ENCODE measurements at places on chromosomes 13 and 19.

DNA sequence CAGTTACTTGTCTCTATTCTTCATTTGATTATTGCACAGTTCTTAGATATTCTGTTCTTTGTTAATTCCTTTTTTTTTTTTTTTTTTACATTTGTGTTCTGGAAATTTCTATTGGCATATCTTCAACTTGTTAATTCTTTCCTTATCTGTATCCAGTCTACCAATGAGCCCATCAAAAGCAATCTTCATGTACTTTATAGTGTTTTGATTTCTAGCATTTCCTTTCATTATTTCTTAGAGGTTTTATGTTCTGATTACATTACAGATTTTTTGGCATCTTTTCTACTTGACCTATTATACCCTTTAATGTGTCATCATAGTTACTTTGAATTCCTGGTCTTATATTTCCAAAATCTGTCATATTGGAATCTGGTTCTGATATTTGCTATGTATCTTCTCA is 2194.8 kb downstream of the PCDH9 start:
- DNase-seq: no peak

DNA sequence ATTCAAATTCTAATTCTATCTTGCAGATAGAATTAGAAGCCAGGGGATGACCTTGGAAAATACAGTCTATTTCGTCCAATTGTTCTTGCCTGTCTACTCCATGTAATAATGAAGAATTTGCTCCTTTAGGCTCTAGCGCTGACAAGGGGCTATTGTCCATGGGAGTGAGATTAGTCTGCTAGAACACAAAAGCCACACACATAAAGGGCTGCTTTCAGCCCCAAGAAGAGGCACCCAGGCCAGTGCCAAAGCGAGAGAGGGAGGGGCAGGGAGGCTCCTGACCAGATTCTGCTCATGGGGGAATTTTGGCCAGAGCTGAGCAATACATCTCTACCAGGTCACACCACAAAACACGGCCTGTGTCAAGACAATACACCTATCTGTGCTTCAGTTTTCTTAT is 1306.9 kb downstream of the UQCRFS1 start:
- no peak for DNase-seq

- peak; percentile 32 for DNase-seq
These were observed 65.3 kb upstream of the ZNF681 start for GRCh38 chr19:23823952-23824389.

DNA sequence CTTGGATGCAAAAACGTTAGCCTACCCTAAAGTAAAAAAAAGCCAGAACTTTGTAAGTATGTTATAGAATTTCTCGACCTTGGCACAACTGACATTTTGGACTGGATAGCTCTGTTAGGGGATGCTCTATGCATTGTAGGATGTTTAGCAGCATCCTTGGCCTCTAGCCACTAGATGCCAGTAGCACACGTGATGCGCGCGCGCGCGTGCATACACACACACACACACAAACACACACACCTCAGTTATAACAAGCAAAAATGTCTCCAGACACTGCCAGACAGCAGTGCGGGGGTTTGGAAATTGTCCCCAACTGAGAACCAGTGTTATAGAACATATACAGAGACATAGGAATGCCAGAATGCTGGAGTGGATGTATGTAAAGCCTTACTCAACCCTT is 17.2 kb downstream of the ZNF226 start:
- DNase-seq: no peak

GRCh38 chr13:84896128-84896527 is 903.1 kb downstream of the SLITRK6 start:
- peak; percentile 47 for DNase-seq

DNA sequence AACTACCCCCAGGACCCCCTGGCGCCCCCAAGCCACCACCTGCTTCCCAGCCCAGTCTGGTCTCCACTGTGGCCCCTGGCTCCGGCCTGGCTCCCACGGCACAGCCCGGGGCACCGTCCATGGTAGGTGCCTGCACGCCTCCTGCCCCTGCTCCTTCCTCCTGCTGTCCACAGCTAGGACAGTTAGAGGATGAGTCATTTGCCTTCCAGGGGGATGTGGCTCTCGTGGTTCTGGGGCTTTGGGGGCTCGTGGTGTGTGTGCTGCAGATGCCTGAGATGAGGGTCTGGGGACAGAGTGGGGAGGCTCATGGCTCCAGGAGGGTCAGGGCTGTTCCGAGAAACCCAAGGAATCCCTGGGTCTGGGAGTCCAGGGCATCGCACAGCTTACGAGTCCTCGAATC is 12.7 kb downstream of the MED25 start:
- DNase-seq: no peak

DNA sequence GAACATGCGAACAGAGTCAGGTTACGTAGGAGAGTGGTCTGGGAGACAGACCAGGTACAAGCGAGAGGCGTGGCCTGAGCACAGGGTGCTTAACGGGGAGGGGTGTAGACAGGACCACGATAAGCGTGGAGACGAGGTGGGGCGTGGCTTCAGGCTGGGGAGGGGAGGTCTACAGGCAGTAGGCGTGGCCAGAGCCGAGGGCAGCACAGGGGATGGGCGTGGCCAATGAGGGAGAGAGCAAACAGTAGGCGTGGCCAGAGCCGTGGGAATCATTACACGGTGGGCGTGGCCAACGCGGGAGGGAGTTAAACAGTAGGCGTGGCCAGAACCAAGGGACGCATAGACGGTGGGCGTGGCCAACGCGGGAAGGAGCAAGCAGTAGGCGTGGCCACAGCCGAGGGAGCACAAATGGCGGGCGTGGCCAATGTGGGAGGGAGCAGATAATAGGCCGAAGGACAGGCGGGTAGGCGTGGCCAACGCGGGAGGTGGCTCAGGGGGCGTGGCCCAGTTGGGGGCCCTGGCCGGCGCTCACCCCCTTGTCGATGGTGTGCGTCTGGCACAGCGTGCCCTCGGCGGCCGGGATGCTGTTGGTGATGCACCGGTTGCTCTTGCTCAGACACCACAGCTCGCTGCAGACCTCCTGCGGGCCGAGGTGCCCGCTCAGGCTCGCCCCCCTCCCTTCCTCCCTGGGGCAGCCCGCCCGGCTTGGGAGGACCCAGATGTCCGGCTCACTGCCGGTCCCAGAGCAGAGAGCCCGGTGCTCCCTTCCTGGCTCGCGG is 15.2 kb upstream of the MYO1F start:
- DNase-seq: peak; percentile 99

DNA sequence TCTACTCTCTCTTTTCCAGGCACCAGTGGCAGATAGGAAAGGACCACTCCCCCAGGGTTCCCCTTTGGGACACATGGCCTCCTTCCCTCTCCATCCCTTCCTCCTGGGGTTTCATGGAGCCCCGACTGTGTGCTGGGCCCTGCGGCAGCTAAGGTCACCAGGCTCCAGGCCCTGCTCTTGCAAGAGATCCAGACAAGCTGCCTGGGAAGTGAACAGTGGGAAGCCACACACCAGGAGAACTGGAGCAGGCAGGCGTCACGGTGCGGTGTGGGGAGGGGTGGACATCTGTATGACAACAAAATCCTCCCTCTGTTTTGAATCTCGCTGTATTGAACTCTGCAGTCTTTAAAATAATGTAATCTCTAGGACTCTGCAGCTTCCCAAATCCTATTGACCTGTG is 330.1 kb downstream of the UQCRFS1 start:
- no peak for DNase-seq

DNA sequence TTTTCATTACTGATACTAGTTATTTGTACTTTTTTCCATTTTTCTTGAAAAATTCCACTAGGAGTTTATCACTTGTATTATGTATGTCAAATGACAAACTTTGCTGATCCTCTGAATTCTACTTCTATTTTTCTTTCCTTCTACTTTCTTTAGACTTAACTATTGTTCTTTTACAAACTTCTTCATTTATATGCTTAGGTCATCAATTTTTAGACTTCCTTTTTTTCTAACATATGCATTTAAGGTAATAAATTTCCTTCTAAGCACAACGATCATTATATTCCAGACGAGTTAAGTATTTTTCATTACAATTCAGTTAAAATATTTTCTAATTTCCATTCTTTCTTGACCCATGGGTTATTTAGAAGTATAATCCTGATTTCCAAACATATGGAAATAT is 240.8 kb downstream of the NHLRC3 start:
- no peak for DNase-seq

GRCh38 chr13:21011378-21011777 is 50.0 kb downstream of the LATS2 start:
- DNase-seq: no peak

GRCh38 chr13:25963674-25964073 is 88.1 kb downstream of the SHISA2 start:
- DNase-seq: no peak

DNA sequence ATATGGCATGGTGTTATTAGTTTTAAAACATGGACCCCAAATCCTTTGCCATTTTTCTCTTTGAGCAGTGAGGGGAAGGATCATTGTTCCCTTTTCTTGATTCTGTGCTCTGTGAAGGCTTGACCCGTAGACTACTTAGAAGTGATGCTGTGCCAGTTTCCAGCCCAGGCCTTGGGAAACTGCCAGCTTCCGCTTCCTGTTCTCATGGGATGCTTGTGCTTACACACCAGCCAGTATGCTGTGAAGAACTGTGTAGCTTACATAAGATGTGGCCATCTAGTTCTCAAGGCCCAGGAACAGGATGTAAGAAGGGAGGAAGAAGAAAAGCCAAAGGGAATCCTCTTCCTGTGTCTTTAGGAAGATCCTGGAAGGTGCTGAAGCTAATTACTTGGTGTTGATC is 180.9 kb downstream of the PCCA start:
- no peak for DNase-seq

- DNase-seq: peak; percentile 51
These were observed 67.4 kb downstream of the GGACT start for GRCh38 chr13:100520936-100521850.
